ENCODE measurements at places on chromosomes 1 and 21. TPM values are rescaled to one million over a fixed set of nuclear protein-coding genes. Genes with fewer than 3 reads are reported as not detected.

Gene S100A2
- total RNA-seq, result 2.4 TPM

Gene VSIG8
- total RNA-seq, result 0.07 TPM

Gene ZFP69
- 2.1 TPM for total RNA-seq

Gene HSPA6
- 4.5 TPM for total RNA-seq

Gene CCDC27
- not detected for total RNA-seq

Gene TRAPPC3
- 61.5 TPM for total RNA-seq

Gene PEAR1
- 12.7 TPM for total RNA-seq

Gene FCGR2B
- total RNA-seq, result not detected

Gene TEX35
- not detected for total RNA-seq

Gene HSF2BP
- total RNA-seq, result 2.8 TPM

Gene INSRR
- under 0.01 TPM for total RNA-seq

Gene RGS7
- 1.0 TPM for total RNA-seq

Gene PRRX1
- 269 TPM for total RNA-seq

Gene FAM151A
- total RNA-seq, result not detected

Gene SIK1
- 0.98 TPM for total RNA-seq

Gene C8B
- total RNA-seq, result not detected

Gene AIM2
- not detected for total RNA-seq

Gene TAF1A
- total RNA-seq, result 11.3 TPM

Gene MCOLN3
- total RNA-seq, result 0.73 TPM

Gene TRAPPC10
- 28.6 TPM for total RNA-seq

Gene AVPR1B
- not detected for total RNA-seq

Gene MRPS21
- total RNA-seq, result 32.2 TPM

Gene LYPD8
- not detected for total RNA-seq

Gene TMEM269
- total RNA-seq, result 0.07 TPM
